ENCODE measurements at places on chromosomes 6 and 20. TPM values are rescaled to one million over a fixed set of nuclear protein-coding genes. Genes with fewer than 3 reads are reported as not detected.

- peak; percentile 64 for DNase-seq
Observed at GRCh38 chr6:35141007-35141655, at the start of gene TCP11. Gene TCP11 (minus strand): TSS chr6:35141339. CDS start chr6:35140870, 469 bp downstream.

DNA sequence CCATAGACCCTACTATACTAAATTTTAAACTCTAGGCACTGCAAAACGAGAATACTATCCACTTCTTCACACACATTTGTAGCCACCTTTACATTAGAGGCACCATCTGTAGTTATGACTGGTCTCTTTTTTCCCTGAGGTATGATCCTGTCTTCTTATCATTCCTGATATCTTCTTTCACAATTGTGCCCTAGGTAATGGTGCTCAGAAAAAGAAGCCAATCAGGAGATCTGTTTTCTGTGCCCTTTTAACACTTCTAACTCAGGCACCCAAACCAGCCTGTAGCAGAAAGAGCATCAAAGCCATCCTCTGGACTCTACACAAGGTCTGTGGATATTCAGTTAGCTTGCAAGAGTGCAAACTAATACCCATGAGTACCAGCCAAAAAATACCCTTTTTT, 149.7 kb upstream of the SGK1 start:
- DNase-seq = no peak

DNA sequence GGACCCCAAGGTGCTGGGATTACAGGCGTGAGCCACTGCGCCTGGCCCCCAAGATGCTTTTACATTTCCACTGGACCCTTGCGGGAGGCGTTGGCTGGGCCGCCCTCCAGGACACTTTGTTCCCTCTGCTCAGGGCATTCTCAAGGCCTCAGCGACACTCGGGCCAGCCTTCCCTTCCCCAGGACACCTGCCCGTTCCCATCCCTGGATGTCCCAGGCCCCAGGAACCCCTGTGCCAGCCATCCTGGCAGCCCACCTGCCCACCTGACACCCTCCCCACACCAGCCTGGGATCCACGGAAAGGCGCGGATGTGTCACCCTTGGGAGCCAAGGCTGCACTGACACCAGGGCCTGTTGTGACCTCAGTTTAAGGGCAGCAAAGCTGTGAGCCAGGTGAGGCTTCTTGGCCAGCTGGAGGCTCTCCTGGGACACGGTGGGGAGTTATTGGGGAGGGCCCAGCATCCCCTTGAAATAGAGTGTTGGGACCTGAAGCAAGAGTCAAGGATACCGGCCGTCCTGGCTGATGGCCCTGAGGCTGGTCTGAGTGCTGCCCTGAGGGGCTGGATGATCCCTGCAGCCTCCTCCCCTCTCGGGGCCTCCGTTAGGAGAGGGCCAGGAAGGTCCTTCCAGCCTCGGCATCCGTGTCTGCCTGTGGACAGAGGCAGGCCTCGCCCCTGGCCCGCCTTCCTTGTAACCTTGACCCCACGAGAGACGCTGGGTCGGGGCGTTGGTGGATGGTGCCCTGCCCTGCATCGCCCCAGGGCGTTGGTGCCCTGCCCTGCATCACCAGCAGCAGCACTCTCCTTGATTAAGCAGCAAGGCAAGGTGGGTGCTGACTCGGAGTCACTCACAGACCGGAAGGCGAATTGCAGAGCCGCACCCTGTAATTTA, 84.2 kb upstream of the BHLHE23 start:
- DNase-seq = peak; percentile 47

TREM2 gene
- 8.8 TPM for total RNA-seq

RNF144B gene
- total RNA-seq = 19.0 TPM

DNA sequence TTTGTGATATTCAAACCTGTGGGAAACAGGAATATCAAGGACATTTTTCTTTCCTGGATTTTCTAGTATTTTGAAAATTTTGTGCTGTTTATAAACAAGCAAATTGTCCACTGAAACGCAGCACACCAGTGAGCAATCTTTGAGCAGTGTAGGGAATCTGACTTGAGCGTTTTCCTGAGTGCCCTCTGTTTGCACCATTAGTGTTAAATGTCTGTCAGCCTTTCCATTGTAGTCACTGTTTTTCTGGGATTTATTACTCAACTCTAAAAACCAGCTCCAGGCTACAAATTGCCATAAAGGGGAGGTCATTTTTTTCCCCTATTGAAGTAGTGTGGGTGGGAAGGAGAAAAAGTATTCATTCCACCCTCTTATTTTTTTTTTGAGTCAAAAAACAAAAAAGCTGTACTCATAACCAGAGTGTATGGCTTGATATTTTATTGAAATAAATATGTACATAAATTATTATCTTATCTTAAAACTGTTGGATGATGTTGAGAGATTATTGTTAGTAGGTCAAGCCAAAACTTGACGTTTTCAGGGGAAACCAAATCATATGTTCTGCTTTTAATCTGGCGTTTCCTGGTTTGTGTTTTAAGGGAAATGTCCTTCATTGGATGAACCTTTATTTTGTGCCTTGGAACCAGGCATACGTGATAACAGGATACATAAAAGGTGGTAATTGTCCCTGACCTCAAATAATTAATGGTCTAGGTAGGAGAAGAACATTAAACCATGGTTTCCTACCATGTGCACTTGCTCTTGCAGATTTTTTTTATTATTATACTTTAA, 51.8 kb downstream of the TSHZ2 start:
- DNase-seq = no peak

DNA sequence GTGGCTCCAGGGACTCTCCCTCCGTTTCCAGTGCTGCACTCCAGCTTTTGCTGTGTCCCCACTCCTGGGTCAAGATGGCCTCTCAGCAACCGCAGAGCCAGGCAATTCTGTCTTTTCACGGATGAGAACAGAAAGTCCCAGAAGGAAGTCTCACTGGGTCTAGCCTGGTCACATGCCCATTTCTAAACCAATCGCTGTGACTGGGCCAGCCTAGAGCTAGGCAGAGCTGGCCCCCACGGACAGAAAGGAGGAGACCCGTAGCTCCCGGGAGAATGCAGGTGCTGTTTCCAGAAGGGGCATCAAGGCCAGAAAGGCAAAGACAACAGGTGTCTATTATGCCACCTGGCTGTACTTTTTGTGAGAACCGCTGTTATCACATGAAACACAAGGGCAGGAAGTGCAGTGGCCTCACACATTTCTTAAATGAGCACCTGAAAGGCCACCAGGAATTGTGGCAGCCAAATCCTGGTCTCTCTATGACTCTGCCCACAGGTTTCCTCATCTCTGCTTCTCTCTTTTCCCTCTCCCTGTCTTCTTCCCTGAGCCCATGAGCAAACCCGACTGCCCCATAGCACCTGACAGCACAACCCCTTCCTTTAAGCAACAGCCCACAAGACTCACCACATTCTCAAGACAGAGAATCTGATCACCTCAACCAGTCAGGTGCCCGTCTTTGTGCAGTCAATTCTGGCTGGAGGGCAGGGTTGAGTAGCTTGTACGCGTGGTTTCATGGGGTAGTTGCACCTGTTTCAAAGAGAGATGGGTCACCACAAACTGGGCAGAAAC, 37.1 kb upstream of the B4GALT5 start:
- no peak for DNase-seq

GRCh38 chr6:153058909-153059308, 56.4 kb upstream of the MTRF1L start:
- DNase-seq = no peak

Data from sciatic nerve (tissue), 2 donors.